NCI-H526 treated with DMSO at 0.1 percent for 48 hours (cell line): ENCODE measurements at places on chromosomes 11 and 22.
A peak's percentile ranks its signal among the peaks of the same experiment; 100 is the strongest.

DNA sequence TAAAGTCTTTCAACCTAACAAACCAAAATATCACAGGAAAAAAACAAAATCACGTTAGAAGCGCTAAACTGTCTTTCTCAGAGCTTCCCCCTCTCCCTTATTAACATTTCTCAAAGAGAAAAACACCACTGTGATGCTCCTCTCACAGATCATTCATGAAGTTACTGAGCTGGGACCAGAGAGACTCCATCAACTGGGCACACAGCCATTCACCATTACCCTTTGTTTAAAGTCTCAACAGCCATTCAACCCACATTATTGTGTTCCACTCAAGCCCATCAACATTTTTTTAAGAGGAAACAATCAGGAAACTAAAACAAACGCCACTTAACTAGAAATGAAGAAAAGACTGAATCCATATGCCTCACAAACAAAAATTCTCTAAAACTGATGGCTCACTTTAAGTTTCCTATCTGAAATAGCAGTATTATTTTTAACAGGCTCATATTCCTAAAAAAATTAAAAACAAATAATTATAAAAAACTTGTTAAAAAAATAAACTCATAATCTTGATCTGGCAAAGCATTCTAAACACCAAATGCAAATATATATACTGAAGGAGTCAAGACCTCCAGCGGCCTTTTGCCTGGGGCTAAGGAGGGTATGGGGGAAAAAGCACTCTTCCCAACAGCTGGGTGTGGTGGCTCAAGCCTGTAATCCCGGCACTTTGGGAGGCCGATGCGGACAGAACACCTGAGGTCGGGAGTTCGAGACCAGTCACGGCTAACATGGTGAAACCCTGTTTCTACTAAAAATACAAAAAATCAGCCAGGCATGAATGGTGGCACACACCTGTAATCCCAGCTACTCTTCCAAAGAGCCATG is 14.0 kb downstream of the CELF1 start:
- DNase-seq: no peak

- no peak for DNase-seq
These were observed 42.4 kb upstream of the SMTN start for GRCh38 chr22:31038686-31039085.

DNA sequence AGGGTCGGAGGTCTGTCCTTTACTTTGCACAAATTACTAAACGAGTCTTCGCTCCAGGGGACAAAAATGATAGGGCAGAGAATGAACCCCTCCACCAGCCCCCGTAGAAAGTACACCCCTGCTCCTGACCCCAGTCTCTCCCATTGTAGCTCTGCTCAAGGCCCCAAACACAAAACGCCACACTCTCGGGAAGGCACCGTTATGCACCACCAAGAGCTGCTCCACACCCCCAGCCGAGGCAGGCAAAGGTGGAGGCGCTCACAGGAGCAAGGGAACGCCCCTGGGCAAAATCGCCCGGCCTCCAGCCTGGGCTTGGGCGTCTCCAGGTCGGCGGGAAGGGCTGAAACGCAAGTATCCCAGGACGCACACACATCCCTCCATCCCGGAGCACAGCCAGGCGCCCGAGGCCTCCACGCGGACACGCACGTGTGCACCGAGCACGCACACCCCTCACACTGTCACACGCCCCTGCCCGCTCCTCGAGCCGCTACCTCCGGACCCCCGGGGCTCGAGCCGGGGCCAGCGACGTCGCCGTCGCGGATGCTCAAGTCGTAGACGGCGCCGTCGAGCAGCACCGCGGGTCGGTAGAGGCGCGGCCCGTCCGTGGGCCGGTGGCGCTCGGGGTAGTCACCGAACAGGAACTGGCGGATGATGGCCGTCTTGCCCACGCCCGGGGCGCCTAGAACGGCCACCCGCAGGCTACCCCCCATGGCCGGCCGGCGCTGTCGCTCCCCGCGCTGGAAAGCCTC is 786 bp downstream of the RASL10A start:
- DNase-seq: no peak

- DNase-seq: no peak
These were observed 34.1 kb downstream of the PAMR1 start for GRCh38 chr11:35491231-35491871.

GRCh38 chr22:44430716-44431115 is 67.3 kb downstream of the RTL6 start:
- DNase-seq: no peak

GRCh38 chr11:73280626-73281025 is 8.5 kb downstream of the P2RY6 start:
- no peak for DNase-seq

- DNase-seq: no peak
These were observed 23.1 kb upstream of the SCN3B start for GRCh38 chr11:123677510-123677909.

DNA sequence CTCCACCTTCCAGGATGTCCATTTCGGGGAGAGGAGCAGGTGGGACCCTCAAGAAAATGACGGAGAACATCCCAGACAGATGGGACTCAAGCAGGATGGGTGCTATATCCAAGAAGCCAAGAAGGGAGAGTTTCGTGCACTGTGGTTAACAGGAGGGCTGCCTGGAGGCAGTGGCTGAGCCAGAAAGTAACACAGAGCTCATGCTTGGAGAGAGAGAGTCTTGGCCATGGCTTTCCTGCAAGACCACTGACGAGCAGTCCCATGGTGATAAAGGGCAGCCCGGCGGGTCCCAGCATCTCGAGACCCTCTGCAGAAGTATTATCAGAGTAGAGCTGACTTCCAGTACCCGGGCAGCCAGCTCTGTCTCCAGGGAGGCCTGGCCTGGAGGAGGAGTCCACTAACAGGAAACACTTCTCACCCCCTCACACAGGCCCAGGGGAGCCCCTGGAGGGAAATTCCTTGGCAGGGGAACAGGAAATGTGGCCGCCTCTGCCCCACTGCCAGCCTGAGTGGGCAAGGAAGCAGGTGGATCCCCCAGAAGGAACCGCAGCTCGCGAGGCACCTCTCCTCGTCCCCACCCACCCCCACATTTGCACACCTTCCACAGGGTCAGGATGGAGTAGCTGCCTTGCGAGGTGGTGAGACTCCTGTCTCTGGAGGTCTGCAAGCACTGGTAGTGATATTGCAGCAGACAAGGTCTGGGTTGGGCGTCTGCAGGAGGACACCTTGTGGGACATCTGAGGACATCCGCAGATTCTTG is 32.2 kb downstream of the CYTH4 start:
- DNase-seq: no peak

DNA sequence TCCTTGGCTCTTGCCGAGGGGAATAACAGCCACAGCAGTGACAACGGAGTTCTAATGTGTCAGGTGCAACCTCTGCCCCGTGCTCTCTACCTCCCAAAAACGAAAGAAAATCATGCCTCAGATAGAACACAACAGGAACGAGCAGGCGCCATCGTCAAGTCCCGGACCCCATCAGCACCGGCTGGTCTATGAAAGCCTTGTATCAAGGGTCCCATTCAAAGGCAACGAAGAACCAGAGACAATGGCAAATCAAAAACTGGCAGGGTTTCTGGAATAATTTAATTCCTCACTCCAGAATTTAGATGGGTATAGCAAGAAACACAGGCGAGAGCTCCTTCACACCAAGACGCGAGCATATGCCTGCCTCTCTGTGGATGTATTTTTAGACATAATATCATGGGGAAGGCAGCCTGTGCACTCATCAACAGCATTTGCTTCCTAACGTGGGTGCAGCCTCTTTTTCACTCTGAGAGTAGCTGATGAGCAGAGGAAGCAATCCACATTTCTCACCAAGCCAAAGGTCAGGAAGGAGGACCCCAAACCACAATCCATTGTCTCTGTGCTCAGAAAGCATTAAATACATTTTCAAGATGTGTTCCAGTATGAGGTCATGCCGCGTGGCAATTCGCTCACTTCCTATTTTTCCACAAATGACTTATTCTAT is 193.4 kb upstream of the BLID start:
- no peak for DNase-seq

DNA sequence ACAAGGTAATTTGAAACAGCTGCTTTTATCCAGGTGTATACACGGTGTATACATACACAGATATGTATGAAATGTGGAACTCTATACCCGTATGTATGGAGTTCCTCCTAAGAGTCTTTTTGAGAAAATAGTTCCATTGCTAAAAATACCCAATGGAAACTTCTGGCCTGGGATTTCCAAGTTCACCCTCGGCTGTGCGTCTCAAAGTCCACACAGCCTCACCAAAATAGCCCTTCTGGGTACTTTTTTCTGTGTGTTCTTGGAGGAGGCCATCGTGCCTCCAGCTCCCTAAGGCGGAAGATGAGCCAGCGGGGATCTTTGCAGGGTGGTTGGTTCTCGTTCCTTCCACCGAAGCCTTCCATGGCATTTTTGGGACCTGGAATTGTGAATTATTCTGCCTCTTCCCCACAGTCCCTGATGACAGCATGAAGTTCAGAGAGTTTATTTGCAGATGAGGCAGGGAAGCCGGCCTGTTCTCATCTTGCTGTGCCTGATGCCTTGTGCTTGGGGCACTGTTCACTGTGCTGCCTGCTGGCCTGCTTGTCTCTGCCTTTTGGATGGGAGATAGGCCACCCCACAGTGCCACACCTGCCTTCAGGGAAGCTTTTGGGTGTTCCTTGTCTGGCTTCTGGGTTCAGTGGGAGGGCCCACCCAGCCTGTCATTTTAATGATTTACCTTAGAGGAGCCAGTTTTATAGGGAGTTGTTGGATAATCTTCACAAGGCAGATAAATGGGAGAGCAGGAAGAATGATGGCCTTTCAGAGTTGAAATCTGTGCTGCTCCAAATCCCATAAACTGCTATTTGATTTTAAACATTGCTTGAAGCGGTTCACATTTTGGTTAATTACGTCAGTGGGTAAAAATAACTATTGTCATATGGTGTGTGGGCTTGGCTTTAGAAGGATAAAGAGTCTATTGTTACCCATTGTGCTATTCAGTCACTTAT is 112.7 kb upstream of the OR4B1 start:
- peak; percentile 54 for DNase-seq

GRCh38 chr22:31431950-31432349 is 32.5 kb downstream of the DRG1 start:
- no peak for DNase-seq

DNA sequence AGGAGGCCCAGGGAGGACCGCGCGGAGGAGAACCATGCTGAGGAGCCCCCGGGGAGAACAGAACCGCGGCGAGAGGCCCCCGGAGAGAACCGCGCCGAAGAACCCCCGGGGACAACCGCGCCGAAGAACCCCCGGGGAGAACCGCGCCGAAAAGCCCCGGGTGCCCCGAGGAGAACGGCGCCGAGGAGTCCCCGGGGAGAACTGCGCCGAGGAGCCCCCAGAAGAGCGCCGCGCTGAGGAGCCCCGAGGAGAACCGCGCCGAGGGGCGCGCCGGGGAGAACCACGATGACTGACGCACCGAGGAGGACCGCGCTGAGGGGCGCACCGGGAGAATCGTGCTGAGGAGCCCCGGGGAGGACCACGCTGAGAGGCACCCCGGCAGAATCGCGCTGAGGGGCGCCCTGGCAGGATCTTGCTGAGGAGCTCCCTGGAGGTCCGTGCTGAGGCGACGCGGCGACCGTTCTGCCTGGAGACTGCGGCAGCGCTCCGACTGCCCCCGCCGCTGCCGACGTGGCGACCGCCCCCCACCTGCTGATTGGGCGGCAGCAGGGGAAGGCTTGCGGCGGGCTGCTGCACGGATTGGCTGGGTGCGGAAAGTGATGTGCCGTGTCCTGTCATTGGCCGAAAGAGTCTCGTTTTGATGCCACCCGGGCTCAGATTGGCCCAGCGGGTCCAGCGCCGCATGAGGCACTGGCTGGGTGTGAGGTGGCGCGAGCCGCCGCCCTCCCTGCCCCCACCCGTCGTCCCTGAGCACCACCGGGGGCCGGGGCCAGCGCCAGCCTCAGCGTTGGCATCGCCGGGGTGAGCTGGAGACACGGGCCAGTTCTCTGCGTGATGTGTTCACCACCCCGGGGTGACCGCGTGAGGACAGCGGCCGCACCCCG is at the start of gene KCNQ1OT1:
KCNQ1OT1 (minus strand) TSS at position 464 of the 884 bp plus-strand sequence.
- DNase-seq: peak; percentile 74

- no peak for DNase-seq
These were observed at the start of gene SLC43A1 for GRCh38 chr11:57515332-57516060. Gene SLC43A1, minus strand, starts transcription at chr11:57515702. Its CDS starts 1,591 bp downstream, at chr11:57514111.

DNA sequence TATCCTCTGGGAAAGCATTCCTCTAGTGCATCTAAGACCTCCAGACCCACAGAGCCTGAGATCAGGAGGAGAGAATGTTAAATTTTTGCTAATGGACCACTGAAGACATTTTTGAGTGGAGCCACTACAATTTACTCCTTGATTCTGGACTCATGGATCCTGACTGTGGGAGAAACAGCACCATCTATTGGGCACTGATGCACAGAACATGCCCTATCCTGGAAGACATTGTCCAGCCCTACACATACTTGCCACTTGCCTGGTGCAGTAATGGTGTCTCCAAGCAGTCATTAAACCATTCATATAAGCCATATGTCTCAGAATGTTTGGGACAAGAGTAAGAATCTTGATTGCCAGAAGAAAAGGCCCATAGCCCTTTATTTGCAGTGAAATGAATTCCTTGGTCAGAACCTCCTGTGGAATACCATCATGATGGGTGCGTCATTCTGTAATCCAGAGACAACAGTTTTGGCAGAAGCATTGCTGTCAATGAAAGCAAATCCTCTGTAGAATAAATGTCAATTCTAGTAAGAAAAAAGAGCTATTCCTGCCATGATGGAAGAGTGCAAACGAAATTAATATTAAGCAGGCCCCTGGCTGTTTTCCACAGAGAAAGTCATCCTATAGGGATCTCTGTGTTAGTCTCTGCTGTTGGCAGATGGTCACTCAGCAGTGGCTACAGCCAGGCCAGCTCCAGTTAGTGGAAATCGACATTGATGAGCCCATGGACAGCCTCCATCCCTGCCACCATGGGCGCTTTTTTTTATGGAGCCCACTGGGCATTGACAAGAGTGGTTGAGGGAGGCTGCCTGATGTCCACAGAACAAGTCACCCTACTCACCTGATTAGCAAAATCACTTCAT is 43.5 kb downstream of the GGTLC2 start:
- peak; percentile 2 for DNase-seq

- DNase-seq: no peak
These were observed 1.3 kb downstream of the HEPN1 start for GRCh38 chr11:124920356-124920755.

- no peak for DNase-seq
These were observed 842 bp downstream of the HEPACAM start for GRCh38 chr11:124934862-124935547.

- no peak for DNase-seq
These were observed 66.3 kb downstream of the ETS1 start for GRCh38 chr11:128520888-128521681.

GRCh38 chr11:31956310-31956709 is 134.6 kb upstream of the RCN1 start:
- DNase-seq: no peak

DNA sequence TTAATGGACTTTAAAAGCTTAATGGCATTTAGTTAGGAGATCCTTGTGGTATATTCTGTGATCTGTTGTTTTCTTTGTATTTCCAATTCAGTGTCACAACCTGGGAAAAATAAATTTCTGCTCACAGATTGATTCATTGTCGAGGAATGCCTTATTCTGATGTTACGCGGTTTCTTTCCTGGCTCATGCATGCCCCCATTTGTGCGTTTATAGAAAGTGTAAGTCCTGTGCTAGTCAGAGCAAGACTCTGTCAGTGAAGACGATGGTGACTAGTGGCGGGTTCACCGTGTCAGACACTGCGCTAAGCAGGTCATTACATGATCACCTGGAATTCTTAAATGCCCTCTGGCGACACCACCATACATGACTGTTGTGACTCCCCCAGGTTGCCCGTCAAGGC is 169.4 kb downstream of the TBC1D22A start:
- DNase-seq: no peak
